SK-N-MC (cell line): ENCODE measurements at places on chromosomes 2 and 18.
A peak's percentile ranks its signal among the peaks of the same experiment; 100 is the strongest.

- no peak for DNase-seq
These were observed 36.4 kb upstream of the SLC1A4 start for GRCh38 chr2:64952511-64953482.

DNA sequence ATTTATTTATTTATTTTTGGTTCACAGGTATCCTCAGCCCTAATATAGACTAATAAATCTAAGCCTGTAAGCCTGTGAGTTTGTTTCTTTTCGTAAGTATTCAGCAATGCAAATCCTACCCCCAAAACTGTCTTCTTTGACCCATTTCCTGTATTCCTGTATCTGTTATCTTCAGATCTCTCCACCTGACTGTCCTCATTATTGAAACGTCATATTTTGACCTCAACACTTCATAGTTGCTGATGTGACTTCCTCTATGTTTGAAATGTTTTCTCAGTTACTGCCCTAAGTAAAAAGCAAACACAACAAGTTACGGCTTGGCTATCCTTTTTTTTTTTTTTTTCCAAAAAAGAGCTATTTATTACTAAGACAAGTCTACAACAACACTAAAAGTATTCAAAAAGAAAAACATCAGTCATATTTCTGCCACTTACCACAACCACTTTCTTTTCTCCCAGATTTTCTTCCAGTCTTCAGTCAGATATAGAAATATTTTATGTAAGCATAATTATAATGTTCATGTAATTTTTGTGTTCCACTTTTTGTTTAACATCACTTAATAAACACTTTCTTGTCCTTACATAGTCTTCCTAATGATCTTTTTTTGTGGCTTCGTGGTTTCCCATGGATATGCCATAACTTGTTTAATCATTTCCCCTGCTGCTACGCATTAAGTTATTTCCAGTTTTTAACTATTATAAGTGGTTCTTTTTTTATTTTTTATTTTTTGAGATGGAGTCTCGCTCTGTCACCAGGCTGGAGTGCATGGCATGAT lies 45.0 kb upstream of the EML4 start:
- DNase-seq, result no peak

DNA sequence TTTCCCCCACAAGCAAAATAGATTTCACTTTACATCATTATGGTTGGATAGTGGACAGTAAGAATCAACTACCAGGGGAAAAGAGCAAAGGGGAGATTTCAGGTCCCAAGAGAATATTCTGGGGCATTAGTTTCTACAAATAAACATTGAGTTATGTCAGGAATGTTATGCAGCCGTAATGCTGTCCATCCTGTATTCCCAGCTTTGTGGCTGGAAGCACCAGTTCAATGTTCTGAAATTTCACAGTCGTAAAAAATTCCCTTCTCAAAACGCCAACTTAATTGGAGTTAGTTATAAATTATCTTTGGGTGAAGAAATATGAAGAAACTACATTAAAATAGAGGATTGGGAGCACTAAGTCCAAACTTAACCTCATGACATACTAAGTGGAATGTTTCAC lies 141.5 kb upstream of the FIGN start:
- DNase-seq, result no peak

DNA sequence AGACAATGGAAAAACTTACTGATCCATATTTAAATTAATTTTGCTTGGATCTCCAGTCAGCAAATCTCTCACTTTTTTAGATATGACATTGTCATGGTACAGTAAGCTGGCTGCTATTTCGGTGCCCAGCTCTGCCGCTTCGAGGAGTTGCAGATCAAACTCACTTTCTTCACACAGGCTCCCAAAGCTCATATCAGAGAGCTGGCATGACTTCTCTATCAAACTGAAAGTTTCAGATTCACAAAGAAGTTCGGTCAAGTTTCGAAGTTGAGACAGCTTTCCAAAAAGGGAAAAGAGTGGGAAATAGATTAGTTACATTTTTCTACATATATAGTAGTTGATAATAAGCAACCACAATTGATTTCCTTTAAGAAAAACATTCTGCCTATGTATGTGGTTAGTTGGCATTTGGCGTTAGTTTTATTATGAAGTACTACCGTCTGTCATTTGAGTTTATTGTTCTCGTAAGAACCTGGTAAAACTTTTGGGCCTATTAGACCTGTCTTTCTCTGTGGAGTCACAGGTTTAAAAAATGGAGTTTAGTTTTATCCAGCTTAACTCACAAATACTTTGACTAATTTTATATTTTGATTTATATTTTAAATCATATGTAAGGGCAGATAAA lies 118.8 kb downstream of the ABCA12 start:
- no peak for DNase-seq

- no peak for DNase-seq
These were observed 89.2 kb downstream of the PLCL1 start for GRCh38 chr2:197893403-197894177.

DNA sequence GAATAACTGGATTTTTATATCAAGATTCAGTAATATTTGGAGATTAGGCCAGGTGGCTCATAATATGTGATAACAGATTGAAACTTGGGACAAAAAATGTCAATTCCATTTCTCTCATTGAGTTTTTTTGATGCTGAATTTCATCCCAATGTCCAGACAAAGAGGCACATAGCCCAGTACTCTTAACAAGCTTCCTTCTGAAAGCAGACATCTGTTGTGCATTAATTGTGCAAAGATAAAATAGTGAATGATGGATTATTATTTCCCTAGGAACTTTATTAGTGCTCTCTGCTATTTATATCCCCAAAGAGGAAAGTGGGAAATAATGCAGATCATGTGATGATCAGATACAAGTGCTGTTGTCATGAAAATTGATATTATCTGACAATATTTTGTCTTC lies 234.1 kb downstream of the CCDC102B start:
- no peak for DNase-seq

GRCh38 chr2:163808406-163808805 lies 72.6 kb upstream of the FIGN start:
- no peak for DNase-seq

DNA sequence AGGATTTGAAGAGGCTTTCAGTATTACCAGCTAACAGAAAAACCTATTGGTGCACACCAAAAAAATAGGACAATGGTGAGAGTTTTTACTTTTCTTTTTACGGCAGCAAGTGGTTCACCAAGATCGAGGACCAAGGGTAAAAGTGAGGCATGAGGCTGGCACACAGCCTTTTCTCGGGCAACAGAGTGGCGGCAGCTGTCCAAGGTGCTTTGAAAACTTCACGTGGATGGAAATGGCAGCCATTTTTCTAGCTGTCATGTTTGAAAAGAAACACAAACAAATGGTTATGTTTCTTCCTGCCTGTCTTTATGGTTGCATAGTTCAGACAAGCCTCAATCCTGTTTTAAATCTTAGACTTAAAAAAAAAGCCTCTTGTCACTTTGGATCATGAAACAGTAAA lies 812.5 kb upstream of the CHAC2 start:
- DNase-seq, result no peak

- DNase-seq, result peak; percentile 73
These were observed 59.8 kb downstream of the SNTG2 start for GRCh38 chr2:1010415-1010930.

DNA sequence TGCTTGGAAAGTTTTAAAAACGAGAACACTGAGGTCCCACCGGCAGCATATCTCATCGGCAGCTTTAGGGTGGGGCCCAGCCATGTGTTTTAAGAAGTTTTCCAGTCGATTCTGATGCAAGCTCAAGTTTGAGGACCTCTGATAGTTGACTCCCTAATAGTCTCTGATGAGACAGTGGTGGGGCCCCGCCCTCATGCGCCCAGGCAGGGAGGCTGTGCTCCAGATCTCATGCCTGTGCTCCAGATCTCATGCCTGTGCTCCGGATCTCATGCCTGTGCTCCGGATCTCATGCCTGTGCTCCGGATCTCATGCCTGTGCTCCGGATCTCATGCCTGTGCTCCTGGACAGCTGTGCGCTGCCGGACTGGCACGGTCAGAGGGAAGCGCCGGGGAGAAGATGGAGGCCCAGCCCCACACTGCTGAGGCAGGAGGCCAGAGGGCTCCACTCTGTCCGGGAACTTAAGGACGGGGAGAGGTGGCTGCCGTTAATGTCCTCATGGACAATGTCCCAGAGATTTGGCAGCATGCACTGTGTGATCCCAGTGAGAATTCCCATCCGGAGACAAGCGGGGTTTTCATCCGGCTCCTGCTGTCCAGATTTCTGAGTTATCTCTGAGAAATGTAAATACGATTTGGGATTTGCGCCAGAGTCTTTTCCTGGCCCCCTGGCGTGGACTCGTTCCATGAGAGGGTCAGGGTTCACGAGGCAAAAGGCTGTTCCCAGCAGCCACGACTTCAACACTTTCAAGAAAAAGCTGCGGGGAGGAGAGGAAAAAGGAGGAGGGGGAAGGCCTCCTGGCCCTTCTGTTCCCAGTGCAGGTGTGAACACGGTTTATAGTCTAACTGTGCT lies 9.4 kb upstream of the COLEC11 start:
- DNase-seq, result no peak

GRCh38 chr2:159411460-159411859 lies 125.0 kb upstream of the WDSUB1 start:
- DNase-seq, result no peak

- DNase-seq, result no peak
These were observed 66.8 kb downstream of the GRB14 start for GRCh38 chr2:164554487-164554886.

GRCh38 chr2:28378679-28379584 lies 13.7 kb upstream of the FOSL2 start:
- DNase-seq, result no peak

DNA sequence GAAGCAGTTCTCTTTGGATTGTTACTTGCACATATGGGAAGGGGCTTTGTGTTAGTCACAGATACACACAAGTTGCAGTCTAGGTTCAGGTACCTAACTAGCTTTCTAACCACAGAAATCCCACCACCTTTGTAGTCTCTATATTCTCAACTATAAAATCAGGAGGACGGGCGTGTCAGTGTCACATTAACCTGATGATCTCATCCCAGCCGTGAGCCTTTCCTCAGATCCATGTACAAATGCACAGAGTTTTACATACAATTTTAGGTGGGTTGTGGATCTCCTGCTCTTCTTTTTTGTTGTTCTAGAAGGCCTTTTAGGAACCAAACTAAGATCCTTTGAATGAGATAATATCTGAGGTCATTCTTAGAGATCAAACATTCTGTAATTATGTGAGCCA lies 94.0 kb downstream of the ZNF532 start:
- DNase-seq, result no peak

GRCh38 chr2:233846387-233847247 lies 7.7 kb downstream of the HJURP start:
- no peak for DNase-seq

- DNase-seq, result no peak
These were observed 57.1 kb upstream of the MSH6 start for GRCh38 chr2:47725808-47726207.

- no peak for DNase-seq
These were observed 71.4 kb upstream of the THSD7B start for GRCh38 chr2:136693966-136694365.

GRCh38 chr2:191636235-191636543 lies 41.7 kb upstream of the NABP1 start:
- no peak for DNase-seq

GRCh38 chr2:218889937-218890336 lies 9.3 kb downstream of the WNT10A start:
- DNase-seq, result no peak

- no peak for DNase-seq
These were observed 316.6 kb downstream of the FIGN start for GRCh38 chr2:163419000-163419830.

GRCh38 chr18:59142274-59142673 lies 2.6 kb downstream of the SEC11C start:
- DNase-seq, result no peak

DNA sequence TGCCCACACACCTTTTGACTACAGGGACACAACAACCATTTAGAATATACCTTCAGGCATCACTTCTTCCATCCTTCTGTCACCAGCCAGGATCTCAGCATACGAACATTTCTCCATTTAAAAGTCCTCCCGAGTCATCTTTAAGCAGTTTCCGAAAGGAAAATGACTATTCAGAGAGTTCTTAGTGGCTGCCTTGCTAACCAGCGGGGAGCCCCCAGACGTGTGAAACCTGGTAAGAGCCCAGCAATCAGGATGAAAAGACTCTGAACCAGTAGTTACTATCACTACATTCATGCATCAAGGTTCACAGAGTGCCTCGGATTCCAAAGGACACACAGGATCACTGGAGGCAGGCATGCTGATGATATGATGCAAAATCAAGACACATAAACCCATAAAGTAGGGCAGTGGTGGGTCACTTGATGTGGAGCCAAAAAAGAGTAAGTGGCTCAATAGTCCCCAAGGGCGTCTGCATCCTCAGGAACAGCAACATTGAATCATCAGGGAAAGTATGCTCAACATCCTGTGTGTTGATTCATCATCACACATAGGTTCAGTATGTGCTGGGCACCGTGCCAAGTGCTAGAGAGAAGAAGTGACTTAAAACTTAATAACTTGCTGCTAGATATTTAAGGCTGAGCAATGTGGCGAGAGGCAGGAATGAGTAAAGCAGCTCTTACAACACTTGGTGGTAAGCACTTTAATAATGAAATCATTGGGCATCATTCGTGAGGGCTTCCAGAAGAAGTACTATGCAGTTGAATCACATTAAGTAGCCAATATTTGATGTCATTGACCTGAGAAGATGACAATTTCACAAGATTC lies 4.4 kb downstream of the CCL20 start:
- peak; percentile 83 for DNase-seq
